ENCODE measurements at places on chromosomes 12 and 14.
A peak's percentile ranks its signal among the peaks of the same experiment; 100 is the strongest.

GRCh38 chr12:113271466-113271852, 50.2 kb downstream of the TPCN1 start:
- H3K4me1 ChIP-seq, result peaks cover 25% of the 10 kb centered on the region
- H3K27me3 ChIP-seq, result no peaks in the 10 kb centered on the region
- H3K27ac ChIP-seq, result peak overlapping the region; percentile 83
- peaks cover 87% of the 10 kb centered on the region for H3K36me3 ChIP-seq
- H3K4me3 ChIP-seq, result peak overlapping the region; percentile 27

DNA sequence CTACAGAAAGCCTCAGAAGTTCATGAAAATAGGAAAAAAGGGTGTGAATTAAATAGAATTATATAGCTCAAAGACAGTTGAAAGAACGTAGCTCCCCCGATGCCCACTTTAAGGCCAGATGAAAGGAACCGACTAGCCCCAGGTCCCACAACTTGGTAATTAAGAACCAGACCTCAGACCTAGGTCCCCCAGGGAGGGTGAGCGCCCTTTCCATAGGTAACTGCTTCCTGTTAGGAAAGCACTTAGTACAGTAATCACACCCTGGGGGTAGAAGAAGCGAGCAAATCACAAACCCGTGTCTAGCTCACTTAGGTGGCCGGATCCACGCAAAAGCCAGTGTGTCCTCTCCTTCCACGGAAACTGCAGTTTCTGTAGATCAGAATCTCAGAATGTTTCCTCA, 77.1 kb downstream of the PLXNC1 start:
- no peaks in the 10 kb centered on the region for H3K36me3 ChIP-seq
- no peak overlapping the region for H3K27ac ChIP-seq
- H3K4me1 ChIP-seq, result no peaks in the 10 kb centered on the region
- DNase-seq, result no peak
- H3K27me3 ChIP-seq, result no peaks in the 10 kb centered on the region

- no peaks in the 10 kb centered on the region for H3K36me3 ChIP-seq
- no peak overlapping the region for H3K4me3 ChIP-seq
- H3K27ac ChIP-seq, result no peak overlapping the region
- H3K4me1 ChIP-seq, result no peaks in the 10 kb centered on the region
- no peak for DNase-seq
These were observed 1.1 kb downstream of the CYP46A1 start for GRCh38 chr14:99685151-99685591.

DNA sequence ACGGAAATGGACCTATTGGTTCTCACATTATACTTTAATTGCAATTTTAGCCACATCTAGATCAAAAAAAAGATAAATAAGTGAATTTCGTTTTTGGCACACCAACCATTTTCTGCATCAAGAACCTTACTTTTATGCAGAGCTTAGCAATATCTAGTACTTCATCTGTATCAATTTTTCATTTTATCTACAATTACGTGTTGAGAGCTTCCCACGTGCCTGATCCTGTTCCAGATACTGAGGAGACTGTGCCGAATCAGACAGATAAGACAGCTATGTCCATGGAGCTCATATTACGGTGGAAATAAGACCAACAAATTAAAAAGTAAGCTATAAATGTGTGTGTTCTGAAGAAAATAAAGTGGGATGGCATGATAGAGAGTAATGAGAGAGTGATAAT, 101.6 kb downstream of the MGAT4C start:
- H3K36me3 ChIP-seq, result no peaks in the 10 kb centered on the region
- no peaks in the 10 kb centered on the region for H3K4me1 ChIP-seq
- no peak overlapping the region for H3K27ac ChIP-seq
- no peak for DNase-seq
- no peaks in the 10 kb centered on the region for H3K27me3 ChIP-seq
- H3K4me3 ChIP-seq, result no peak overlapping the region

DNA sequence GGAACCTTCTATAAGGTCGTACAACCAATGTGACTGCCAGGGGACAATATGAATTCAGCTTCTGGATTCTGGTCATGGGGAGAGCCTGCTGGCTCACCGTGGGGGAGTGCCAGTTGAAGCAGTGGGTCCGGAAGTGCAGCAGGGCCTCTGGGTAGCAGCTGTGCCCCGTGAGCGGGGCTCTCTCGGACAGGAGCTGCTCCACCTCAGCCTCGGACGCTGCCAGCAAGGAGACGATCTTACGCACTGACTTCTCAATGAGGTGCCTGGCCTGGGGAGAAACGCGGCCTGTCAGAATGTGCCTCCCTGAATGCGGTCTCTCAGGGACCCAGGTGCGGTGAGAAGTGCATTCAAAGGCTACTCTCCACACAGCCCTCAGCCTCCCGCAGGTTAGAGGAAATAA, 42.0 kb downstream of the LGMN start:
- no peaks in the 10 kb centered on the region for H3K27me3 ChIP-seq
- no peaks in the 10 kb centered on the region for H3K36me3 ChIP-seq
- DNase-seq, result no peak
- H3K4me3 ChIP-seq, result no peak overlapping the region
- no peak overlapping the region for H3K27ac ChIP-seq

DNA sequence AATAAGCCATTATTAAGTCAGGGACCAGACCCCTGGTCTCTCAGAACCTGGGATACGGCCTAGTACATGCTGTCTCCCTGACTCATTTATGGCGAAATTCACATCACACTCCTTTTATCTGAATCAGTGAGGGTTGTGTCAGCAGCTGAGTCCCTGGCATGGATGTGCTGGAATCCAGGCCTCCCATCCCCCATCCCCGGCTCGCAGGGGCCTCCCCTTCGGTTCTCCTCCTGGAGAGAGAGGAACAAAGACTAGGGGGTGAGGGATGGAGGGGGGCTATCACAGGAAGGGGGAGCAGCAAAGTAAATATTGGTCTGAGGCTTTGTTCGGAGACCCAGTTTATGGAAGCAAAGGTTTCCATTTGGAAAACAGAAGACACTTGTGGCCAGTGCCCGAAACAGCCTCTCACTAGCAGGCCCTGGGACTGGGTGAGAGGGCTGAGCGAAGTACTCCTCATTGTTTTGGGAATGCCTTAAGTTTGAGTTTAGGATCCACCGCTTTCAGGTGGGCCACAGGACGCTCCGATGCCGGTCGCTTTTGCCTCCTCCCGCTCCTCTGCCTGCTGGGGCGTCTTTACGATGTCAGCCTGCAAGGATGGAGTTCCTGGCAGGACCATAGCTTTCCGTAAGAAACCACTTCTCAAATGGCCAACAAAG, 145.0 kb downstream of the PRKCH start:
- peak; percentile 72 for DNase-seq
- H3K27ac ChIP-seq, result no peak overlapping the region
- H3K4me3 ChIP-seq, result no peak overlapping the region

- no peaks in the 10 kb centered on the region for H3K36me3 ChIP-seq
- no peaks in the 10 kb centered on the region for H3K27me3 ChIP-seq
- DNase-seq, result no peak
- peaks cover 3% of the 10 kb centered on the region for H3K4me1 ChIP-seq
- no peak overlapping the region for H3K4me3 ChIP-seq
These were observed 18.6 kb upstream of the CCDC198 start for GRCh38 chr14:57512220-57512619.

- H3K4me3 ChIP-seq, result no peak overlapping the region
- no peaks in the 10 kb centered on the region for H3K27me3 ChIP-seq
- no peak for DNase-seq
- H3K36me3 ChIP-seq, result no peaks in the 10 kb centered on the region
- H3K4me1 ChIP-seq, result peaks cover 40% of the 10 kb centered on the region
These were observed 34.1 kb upstream of the STON2 start for GRCh38 chr14:81434230-81434629.

GRCh38 chr14:101525640-101526527, 35.4 kb upstream of the DIO3 start:
- H3K36me3 ChIP-seq, result no peaks in the 10 kb centered on the region
- H3K4me1 ChIP-seq, result no peaks in the 10 kb centered on the region
- no peak overlapping the region for H3K27ac ChIP-seq
- no peak for DNase-seq
- H3K4me3 ChIP-seq, result no peak overlapping the region
- H3K27me3 ChIP-seq, result peaks cover 10% of the 10 kb centered on the region

DNA sequence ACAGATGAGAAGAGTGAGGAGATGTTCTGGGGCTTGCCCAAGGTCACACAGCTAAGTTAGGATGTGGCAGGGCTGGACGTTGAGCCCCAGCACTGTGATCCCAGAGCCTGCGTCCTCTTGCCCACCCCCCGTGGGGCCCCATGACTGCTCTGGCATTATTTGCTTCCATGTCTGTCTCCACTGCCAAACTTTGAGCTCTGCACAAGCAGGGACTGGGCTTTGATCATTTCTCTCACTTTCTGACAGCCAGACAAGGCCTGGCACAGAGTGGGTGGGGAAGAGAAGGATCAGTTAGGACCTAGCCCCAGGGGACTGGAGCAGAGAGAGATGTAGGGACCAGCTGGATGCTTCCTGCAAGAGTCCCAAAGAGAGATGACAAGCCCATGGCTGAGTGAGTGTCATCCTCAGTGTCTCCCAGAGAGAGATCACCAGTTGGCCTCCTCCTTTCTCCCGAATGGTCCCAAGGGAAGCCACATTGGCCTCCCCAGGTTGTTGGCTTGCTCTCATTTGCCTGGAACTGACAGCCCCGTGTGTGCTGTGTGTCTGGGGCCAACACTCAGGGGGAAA, 126.7 kb upstream of the PWP1 start:
- H3K27me3 ChIP-seq, result no peaks in the 10 kb centered on the region

- no peak for DNase-seq
- no peaks in the 10 kb centered on the region for H3K36me3 ChIP-seq
- no peak overlapping the region for H3K27ac ChIP-seq
These were observed 60.6 kb downstream of the LGMN start for GRCh38 chr14:92687681-92688433.

- peaks cover 43% of the 10 kb centered on the region for H3K4me1 ChIP-seq
- H3K36me3 ChIP-seq, result peaks cover 2% of the 10 kb centered on the region
- peak overlapping the region; percentile 80 for H3K4me3 ChIP-seq
- no peaks in the 10 kb centered on the region for H3K27me3 ChIP-seq
- DNase-seq, result no peak
- peak overlapping the region; percentile 92 for H3K27ac ChIP-seq
These were observed 1.3 kb upstream of the JDP2 start for GRCh38 chr14:75426332-75427125.

DNA sequence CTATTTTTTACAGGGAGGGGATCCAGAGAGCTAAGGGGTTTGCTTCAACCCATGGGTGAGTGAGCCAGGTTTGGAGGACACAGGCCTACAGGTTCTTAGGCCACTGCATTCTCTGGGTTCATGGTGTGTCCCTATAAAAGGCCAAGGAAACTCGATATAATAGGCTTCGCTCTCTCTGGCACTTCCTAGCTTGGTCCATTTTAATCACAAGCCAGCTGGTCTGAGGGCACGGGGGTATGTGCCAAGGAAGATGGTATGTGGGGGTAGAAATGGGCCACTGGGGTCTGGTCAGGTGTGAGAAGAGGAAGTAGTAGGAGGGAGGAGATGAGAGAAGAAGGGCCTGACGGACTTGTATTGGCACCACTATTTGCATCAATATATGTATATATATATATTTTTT, 4.9 kb downstream of the ETV6 start:
- H3K4me1 ChIP-seq, result peaks cover 59% of the 10 kb centered on the region
- no peaks in the 10 kb centered on the region for H3K27me3 ChIP-seq
- no peak for DNase-seq
- H3K27ac ChIP-seq, result peak overlapping the region; percentile 91

- H3K4me3 ChIP-seq, result no peak overlapping the region
- H3K36me3 ChIP-seq, result no peaks in the 10 kb centered on the region
- no peak overlapping the region for H3K27ac ChIP-seq
- no peak for DNase-seq
- H3K4me1 ChIP-seq, result no peaks in the 10 kb centered on the region
- peaks cover 32% of the 10 kb centered on the region for H3K27me3 ChIP-seq
These were observed 3.7 kb upstream of the SLC35F4 start for GRCh38 chr14:57869617-57870016.

DNA sequence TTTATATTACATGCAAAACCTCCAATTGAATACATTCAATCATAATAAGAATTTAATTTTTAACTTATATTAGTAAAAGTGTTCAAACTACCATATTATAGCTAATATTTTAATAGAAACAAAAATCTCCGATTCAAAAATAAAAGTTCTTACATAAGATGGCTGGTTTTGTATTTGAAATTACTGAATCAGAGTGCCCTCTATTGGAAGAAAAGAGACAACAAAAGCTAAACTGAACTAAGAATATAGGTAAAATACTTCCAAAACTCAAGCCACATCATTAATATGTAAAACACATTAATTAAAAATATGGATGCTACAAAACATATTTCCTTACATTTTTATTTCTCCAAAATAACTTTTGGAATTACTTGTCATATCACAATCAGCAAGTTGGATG, 120.3 kb downstream of the GARIN6 start:
- no peaks in the 10 kb centered on the region for H3K4me1 ChIP-seq
- no peaks in the 10 kb centered on the region for H3K36me3 ChIP-seq
- no peak overlapping the region for H3K27ac ChIP-seq
- H3K4me3 ChIP-seq, result peak overlapping the region; percentile 44

- no peak for DNase-seq
- no peaks in the 10 kb centered on the region for H3K36me3 ChIP-seq
- no peak overlapping the region for H3K27ac ChIP-seq
- no peak overlapping the region for H3K4me3 ChIP-seq
- no peaks in the 10 kb centered on the region for H3K27me3 ChIP-seq
- H3K4me1 ChIP-seq, result no peaks in the 10 kb centered on the region
These were observed 49.1 kb upstream of the DAAM1 start for GRCh38 chr14:59139324-59139723.

DNA sequence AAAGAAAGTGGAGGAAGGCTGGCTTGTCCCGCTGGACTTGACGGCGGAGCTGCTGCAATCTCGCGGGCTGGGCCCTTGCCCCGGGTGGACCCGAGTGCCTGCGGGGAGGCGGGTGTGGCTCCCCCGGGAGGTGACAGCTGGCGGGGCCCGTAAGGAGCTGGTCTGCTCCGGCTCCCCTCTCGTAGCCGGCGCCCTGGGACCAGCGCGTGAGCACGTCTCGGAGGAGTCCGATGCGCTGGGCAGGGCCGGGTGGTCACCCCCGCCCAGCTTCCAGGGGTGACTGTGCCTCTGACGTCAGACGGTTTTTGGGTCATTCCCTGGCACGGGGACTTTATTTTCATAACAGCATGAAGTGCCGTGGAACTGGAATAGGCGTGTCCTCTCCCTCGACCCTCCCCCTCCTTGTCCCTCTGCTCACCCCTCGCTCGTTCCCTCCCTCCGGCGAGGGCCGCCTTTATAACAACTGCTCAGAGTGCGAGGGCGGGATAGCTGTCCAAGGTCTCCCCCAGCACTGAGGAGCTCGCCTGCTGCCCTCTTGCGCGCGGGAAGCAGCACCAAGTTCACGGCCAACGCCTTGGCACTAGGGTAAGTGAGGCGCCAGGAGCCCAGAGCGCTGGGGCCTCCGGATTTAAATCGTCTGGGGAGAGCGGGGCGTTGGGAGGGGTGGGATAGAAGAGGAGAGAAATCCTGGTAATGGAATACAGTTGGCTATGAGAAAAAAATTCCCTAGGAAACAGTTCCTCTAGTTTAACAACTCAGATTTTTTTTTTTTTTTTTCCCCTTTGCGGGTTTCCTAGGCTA, at the start of gene GPRC5A:
TSS of gene GPRC5A (plus strand) at position 483 of the 801 bp plus-strand sequence. CDS start 16,688 bp downstream, outside the sequence.
- no peaks in the 10 kb centered on the region for H3K4me1 ChIP-seq
- no peaks in the 10 kb centered on the region for H3K27me3 ChIP-seq
- H3K4me3 ChIP-seq, result peak within 1 kb of the TSS; percentile 70
- DNase-seq, result peak; percentile 80
- H3K27ac ChIP-seq, result peak within 1 kb of the TSS; percentile 16

GRCh38 chr14:40981247-40981646, 625.4 kb upstream of the LRFN5 start:
- H3K4me1 ChIP-seq, result no peaks in the 10 kb centered on the region
- no peak for DNase-seq
- no peaks in the 10 kb centered on the region for H3K36me3 ChIP-seq
- H3K4me3 ChIP-seq, result no peak overlapping the region
- no peak overlapping the region for H3K27ac ChIP-seq
- no peaks in the 10 kb centered on the region for H3K27me3 ChIP-seq

- H3K36me3 ChIP-seq, result no peaks in the 10 kb centered on the region
- no peaks in the 10 kb centered on the region for H3K27me3 ChIP-seq
- DNase-seq, result no peak
- no peak overlapping the region for H3K4me3 ChIP-seq
- H3K27ac ChIP-seq, result no peak overlapping the region
These were observed 389.9 kb upstream of the GARIN6 start for GRCh38 chr12:99257672-99258071.
